ENCODE measurements at places on chromosomes 13 and 19.

GRCh38 chr13:84528408-84529070, 646.3 kb upstream of the SLITRK1 start:
- no peak for DNase-seq

- no peak for DNase-seq
Observed at GRCh38 chr13:42686165-42686564, 95.2 kb upstream of the FAM216B start.

GRCh38 chr13:79373916-79374315, 32.1 kb downstream of the RBM26 start:
- DNase-seq: no peak

GRCh38 chr13:34256236-34256635, 438.3 kb downstream of the RFC3 start:
- no peak for DNase-seq

GRCh38 chr19:11465600-11465999, 15.2 kb downstream of the ELAVL3 start:
- DNase-seq: no peak

- DNase-seq: no peak
Observed at GRCh38 chr13:43805071-43805468, 18.3 kb upstream of the ENOX1 start.

DNA sequence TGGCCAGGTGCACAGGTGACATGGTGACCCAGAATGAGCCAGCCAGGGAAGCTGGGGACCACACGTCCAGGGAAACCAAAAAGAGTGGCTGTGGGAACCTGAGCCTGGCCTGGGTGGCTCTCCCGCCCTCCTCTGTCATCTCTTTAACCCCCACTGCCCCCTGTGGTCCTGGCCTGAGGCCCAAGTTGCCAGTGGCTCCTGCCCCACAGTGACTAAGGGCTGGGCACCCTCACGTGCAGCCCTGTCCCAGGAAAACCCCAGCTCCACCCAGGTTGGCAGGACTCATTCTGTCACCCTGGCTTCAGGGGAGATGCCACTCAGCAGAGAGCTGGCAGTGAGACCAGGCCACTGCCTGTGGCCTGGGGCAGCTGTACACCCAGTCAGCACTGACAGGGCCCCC, 30.6 kb upstream of the ISYNA1 start:
- no peak for DNase-seq

DNA sequence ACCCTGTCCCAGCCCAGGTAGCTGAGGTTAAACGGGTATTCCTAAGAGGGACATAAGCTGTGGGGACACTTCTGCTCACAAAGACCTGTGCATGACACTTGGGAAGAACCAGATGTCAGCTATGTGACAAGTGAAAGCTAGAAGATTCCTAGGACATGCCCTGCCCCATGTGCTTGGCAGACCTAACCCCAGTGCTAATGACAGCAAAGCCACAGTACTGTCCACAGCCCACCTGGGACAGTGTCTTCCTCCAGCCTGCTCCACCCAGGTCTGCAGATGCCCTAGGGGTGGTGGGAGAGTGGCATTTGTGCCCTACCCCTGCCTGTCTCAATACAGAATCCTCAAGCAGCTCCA, 18.4 kb upstream of the EPHX3 start:
- no peak for DNase-seq

DNA sequence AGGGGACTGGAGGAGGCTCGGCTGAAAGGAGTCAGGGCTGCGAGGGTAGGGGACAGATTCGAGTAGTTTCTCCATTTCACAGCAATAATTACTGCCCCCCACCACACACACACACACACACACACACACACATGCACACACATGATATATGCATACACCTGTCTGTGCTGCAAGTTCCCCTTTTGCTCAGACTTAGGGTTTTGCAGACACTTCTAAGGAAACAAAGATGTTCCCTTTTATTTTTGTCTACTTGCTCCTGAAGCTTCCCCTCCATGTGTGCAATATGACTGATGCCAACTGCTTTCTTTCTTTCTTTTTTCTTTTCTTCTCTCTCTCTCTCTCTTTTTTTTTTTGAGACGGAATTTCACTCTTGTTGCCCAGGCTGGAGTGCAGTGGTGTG, 13.4 kb downstream of the MBD3L2B start:
- DNase-seq: no peak

DNA sequence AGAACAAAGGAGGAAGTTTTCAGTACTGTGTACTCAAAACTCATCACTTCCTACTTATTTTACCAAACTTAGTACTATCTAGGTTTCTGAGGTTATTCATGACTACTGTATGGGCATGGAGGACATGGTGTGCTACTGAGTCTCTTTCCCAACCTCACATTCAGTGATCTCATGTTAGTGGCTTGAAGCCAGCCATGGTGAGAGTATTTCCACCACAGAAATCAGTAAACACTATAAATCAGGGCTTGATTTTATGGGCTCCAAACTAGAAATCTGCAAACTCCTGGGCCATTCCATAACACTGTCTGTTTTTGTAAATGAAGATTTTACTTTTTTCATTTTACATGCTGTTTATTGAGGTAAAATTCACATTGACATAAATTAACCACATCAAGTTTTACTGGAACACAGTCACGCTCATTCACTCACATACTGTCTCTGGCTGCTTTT, 19.7 kb downstream of the MED26 start:
- no peak for DNase-seq

DNA sequence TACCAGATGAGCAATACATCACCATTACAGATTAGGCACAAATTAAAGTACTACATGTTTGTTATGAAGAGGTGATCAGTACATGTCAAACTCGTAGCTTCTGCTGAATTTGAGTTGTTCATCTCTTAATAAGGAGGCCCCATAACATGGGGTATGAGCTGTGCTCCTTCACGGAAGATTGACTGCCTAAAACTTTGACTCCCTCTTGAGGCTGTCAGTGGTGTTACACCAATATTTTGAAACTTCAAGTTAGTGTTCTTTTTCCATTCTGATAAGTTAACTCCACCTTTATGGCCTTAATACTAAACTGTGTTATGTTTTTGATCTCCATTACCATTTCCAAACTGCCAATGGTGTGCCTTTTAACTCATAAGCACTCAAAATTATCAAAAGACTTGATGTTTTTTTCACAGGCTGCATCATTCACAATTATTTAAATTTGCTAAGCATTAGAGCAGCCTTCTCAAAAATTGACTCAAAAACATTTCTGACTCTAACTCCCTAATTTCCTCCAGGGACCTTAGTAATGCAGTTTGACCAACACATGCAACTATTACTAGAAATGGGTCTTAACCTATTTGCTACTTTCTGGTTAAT, 1591.5 kb downstream of the PCDH9 start:
- DNase-seq: no peak

DNA sequence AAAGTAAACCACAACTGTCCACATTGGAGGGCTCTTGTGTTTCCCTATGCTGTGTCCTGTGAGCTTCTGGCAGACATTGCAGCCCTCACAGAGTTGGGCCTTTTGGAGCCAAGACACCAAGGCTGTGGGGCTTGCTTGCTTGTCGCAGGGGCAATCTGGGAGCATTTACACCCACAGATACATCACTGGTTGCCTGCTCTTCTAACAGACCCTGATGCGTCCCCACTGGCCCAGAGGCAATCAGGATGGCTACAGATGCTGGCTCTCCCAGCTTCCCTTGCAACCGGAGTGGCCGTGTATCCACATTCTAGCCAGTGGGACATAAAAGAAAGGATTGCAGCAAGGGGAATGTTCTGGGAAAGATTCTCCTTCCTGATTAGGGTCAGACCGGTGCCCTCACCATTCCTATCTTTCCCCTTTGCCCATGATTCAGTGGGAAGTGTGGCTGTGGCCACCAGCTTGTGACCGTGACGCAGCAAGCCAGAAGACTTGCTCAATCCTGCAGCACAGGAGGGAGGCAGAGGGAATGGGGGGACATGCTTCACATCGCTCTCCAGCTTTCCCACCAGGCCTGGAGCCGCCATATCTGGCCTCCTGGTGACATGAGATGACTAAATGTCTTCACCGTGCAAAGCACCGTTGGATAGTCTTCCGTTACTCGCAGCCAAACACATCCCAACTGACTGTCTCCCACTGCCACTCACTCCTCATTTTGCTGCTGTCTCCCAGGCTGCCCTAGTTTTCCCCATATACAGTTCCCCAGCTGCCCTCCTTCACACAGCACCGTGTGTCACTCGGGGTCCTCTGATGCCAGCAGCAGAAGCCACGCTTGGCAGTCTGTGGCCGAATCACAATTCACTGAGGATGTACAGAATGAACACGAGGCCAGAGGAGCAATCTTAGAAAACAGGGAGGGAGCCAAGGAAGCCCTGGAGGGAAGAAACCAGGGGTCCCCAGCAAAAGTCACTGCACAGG, 151.0 kb downstream of the DPF1 start:
- DNase-seq: no peak

DNA sequence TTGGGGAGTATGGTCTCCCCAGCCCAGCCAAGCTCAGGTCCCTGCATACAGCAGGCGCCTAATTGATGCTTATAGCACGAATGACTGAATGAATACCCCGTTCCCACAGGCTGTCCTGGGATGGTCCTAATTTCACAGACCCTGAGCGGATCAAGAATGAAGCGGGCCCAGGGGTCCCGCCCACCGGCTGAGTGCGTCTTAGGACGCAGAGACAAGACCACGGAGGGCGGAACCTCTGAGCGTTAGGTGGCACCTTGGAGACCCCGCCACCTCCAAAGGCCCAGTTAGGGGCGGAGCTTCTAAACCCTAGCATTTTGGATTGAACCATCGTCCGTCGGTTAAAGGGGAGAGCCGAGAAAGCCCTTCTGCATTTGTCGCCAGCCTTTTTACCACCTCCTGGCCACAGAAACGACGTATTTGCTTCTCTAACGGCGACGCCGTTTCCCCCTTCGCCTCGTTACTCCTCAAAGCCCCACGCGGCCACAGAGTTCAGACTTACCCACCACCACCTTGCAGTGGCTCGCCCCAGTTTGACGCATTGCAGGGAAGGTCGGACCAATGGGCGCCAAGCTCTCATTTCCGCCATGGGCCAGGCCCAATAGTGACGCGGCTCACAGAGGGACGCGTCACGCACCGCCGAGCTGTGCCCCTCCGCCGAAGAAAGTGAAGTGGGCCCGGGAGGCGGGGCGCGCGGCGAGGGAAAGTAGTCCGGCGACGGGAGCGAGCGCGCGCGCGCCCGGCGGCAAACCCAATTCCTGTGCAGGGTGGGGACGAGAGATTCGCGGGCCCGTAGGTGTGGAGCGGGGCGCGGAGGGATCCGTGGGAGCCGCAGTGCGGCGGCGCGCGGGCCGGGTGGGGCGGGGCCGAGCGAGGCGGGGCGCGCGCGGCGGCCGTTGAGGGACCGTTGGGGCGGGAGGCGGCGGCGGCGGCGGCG, 479 bp upstream of the CALM3 start:
- DNase-seq: peak; percentile 97

DNA sequence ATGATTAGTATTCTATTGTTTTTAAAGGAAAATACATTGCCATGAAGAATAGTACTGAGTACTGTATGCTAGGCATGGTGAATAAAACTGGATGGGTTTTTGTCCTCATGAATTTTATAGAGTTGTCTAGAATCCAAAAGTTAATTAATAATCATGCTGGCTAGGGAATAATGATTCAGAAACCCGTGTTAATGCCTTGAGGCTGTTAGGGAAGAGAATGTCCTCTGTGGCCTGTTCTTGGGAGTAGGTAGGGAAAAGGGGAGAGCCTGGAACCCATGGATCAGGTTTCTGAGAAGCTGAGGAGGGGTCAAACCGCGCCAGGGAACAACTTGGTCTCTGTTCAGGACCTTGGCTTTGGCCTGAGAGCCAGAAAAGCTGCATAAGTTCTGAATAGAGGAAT, 1376.3 kb upstream of the SLC10A2 start:
- no peak for DNase-seq

DNA sequence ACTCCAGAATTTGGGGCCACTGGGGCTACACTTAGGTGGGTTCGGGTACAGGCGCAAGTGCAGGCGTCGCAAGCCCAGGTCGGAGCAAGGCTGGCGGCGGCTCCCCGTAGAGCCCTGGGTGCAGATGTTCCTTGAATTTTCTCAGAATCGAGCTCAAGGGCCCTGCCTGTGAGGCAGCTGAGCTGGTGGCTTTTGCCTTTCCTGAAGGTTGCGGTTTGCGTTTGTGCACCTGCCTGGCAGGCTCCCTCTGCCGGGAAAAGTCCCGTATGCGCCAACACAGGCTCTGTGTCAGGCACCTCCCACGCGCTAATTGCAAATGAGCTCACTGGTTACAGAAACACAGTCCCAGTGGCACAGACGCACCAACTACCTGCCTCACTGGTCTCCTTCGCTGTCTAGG, 5.9 kb downstream of the DOHH start:
- DNase-seq: peak; percentile 73

DNA sequence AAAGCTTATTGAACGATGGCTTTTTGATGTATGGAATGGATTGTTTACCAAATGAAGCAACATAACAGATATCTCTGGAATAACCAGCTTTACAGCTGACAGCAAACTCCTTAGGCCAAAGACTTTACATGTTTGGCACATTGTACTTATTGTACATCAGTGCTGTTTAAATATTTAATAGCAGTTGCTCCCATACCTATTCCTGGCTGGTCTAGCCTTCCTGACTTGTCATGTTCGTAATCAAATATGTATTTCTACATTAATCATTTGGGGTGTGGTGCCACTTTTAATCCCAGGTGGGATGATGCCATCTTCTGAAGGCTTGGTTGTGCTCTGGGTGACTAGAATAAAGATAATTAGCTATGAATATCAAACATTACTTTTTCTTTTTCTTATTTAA, 67.4 kb upstream of the FRY start:
- no peak for DNase-seq

- no peak for DNase-seq
Observed at GRCh38 chr19:40178756-40179155, 12.5 kb upstream of the MAP3K10 start.
